ENCODE measurements at places on chromosomes 11 and 22.

DNA sequence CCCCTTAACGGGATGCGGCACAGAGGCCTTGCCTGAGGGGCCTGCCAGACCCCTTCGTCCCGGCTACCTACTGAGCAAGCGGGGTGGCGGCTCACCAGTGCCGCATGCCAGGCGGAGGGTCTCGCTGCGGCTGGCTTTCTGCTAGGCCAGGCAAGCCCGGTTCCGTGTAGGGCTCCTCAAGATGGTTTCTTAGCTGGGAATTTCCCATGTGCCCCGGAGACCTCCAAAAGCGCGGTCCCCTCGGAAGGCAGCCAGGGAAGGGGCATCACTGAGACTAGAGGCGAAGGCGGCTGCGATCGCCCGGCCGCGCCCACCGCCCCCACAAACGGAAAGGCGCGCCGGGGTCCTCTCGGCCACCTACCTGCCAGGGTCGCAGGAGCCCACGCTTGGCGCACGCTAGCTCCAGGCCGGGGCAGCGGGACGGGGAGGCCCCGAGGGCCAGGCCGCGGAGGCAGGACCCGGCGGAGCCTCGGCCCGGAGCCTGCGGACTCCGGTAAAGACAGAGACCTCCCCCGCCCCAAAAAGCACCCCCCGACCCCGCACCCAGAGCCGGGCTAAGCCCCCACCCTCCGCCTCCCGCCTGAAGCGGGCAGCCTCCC is 23.8 kb downstream of the MICAL3 start:
- DNase-seq, result no peak

DNA sequence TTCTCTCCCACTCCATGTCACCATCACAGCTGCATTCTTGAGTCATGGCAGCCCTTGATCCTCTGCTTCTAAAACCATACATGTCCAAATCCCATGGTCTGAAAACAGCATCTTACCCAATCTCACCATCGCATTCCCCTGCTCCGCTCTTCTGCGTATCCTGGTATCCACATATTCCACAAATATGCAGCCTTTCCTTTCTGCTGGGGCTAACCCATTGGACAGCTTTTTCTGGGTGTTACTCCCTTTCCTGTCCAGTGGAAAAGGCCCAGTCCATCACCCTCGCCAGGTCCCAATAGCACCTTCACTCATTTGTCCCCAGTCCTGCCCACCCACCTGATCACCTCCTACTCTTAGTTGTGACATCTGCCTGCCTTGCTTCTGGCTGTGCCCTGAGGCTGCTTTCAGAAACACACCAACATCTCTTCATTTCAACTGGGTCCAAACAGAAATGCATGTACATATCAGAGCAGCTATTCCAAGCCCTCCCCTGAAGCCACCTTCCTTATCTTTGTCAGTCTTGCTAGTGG is 237.6 kb upstream of the TBCEL start:
- no peak for DNase-seq

- DNase-seq, result no peak
These were observed 1.3 kb upstream of the ZDHHC8 start for GRCh38 chr22:20130319-20130718.

DNA sequence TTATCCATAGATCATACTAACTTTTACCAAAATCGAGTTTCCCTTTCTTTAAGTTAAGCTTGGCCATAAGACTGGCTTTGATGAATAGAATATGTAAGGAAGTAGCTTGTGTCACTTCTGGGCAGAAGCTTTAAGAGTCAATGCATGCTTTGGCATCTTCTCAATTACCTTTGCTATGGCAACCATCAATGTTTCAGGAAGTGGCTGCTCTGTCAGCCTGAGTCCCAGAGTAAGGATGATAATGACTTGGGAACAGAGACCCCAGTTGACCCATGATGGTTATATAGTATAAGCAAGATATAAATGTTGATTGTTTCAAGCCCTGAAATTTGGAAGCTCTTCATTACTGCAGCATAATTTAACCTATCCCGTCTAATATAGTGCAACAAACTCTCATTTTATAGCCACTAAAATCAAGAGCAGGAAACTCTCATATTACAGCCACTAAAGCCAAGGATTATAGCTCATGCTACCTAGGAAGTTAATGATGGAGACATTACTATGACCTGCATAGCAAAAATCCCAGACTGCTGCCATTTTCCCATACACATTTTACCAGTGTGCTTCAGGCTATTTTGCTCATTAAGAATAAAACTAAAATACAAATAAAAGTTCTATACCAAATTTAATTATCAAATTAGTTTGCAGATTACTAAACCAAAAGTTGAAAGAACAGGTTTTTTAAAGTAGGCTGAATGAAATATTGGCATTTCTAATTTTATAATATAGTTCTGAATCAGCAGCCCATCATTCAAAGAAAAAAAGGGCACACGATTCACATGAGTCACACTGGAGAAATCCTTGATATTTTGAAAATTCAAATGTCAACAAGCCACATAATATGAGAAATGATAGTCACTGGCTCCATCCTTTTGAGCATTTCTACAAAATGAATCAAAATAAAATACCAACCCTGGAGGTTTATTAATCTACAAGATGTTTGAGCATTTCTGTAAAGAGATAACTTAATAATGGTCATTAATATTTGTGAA is 23.8 kb downstream of the FSHB start:
- no peak for DNase-seq

DNA sequence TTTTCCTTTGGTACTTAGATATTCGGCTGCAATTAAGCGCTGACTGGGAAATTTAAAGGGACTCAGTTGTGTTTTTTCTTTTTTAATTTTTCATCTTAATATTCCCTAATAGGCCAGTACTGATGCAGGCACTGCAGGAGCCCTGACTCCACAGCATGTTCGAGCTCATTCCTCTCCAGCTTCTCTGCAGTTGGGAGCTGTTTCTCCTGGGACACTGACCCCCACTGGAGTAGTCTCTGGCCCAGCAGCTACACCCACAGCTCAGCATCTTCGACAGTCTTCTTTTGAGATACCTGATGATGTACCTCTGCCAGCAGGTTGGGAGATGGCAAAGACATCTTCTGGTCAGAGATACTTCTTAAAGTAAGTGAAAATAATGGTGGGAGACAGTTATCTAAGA is 3.8 kb downstream of the YAP1 start:
- no peak for DNase-seq

GRCh38 chr11:12794576-12795230 is 120.5 kb downstream of the TEAD1 start:
- no peak for DNase-seq

DNA sequence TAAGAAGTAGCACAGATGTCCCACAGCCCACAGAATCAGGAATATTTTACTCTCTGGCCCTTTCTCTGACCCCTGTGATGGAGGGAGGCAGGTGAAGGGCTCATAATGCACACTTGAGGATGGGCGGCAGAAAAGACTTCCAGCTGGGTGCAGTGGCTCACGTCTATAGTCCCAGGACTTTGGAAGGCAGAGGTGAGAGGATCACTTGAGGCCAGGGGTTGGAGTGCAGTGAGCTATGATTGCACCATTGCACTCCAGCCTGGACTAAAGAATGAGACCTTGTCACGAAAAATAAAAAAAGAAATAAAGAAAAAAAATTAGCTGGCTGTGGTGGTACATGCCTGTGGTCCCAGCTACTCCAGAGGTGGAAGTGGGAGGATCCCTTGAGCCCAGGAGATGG is 13.5 kb upstream of the CRYBB3 start:
- no peak for DNase-seq

DNA sequence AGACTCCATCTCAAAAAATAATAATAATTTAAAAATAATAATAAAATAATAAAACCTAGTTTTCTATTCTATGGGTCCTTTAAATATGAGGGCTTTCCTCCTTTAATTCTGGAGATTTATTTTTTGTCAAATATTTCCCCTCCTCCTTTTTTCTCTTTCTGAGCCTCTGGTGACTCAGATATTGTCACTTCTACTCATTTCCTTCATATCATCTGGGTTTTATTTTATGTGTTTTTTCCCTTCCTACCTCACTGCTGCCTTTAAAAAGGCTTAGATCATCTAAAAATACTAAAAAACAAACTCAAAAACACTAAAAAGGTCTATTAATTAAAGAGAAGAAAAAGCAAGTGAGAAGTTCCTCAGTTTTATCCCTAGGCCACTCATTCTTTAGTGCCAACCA is 138.9 kb downstream of the SPON1 start:
- no peak for DNase-seq

All from activated CD8-positive, alpha-beta memory T cell treated with anti-CD3 and anti-CD28 coated beads for 1 hour (primary cell).